ENCODE measurements at places on chromosomes 7 and 10.

DNA sequence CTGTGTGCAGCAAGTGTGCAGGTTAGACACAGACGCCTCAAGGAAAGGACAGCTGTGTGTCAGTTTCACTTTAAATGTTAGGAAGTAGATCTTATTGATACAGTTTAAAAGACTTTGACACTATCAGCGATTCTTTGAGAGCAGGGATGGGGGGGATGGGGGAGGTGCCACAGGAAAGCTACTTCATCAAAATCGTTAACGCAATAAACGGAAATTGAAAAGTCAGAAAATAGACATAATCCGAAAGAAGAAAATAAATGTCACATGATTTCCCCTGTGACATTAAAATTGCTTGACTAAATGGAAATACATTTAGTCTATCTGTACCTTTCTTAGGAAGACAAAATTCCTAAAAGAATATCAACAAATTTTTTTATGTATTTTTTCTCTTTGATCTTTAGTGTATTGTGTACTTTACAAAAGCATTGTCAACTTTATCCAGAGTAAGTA, 476 bp upstream of the ZNF33B start:
- no peak for DNase-seq

GRCh38 chr10:44908066-44908749, 2.9 kb upstream of the TMEM72 start:
- no peak for DNase-seq

- no peak for DNase-seq
Observed at GRCh38 chr7:6691609-6692106, 15.1 kb downstream of the ZNF12 start.

DNA sequence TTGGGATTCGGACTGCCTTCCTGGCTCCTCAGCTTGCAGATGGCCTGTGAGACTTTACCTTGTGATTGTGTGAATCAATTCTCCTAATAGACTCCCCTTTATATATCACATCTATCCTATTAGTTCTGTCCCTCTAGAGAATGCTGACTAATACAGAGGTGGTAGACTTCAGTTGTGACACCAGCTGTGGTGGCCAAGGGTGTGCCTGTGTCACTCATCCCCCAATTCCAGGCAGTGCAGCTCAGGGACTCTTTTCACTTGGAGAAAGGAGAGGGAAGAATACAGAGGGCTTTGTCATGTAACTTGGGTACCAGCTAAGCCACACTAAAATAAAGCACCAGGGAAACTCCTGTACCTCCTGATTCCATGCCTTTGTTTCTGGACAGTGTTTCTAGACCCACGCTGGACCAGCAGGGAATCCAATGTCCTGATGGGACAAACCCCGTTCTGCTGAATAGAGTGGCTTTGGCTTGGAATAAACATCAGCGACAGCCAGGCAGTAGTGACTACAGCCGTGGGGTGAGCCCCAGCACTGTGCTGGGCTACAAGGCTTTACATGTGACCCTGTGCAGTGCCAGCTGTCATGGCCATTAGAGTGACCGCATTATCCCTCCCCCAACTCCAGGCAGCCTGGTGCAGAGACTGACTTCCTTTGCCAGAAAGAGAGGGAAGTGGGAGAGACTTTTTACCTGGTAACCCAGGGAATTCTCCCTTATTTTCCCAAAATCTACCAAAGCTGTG, 233.6 kb downstream of the ANK3 start:
- DNase-seq = no peak
